Diencephalon (tissue), 1 donor: ENCODE measurements at places on chromosomes 5 and 9. TPM values are rescaled to one million over a fixed set of nuclear protein-coding genes. Genes with fewer than 3 reads are reported as not detected.

Gene ACTBL2
- not detected for total RNA-seq

Gene IFNA2
- not detected for total RNA-seq

Gene TMEM232
- total RNA-seq: 39.9 TPM

Gene NEUROG1
- total RNA-seq: not detected

Gene EIF4EBP3
- total RNA-seq: not detected

Gene NR2F1-AS1
- total RNA-seq: 82.4 TPM

Gene TTC23L
- 7.6 TPM for total RNA-seq

Gene DOCK2
- 8.1 TPM for total RNA-seq

Gene MTX3
- 24.5 TPM for total RNA-seq

Gene GPX8
- total RNA-seq: 4.2 TPM

Gene HAPLN1
- 15.9 TPM for total RNA-seq

Gene LCN15
- not detected for total RNA-seq

Gene PCDHGA4
- total RNA-seq: 12.5 TPM

Gene OSMR
- 2.8 TPM for total RNA-seq

Gene PPIC
- total RNA-seq: 7.2 TPM

Gene ADAMTS12
- total RNA-seq: 5.8 TPM

Gene AIF1L
- 24.9 TPM for total RNA-seq

Gene CATSPER3
- 0.23 TPM for total RNA-seq

Gene FCN2
- not detected for total RNA-seq

Gene TUSC1
- 11.5 TPM for total RNA-seq
